ENCODE measurements at places on chromosomes 13 and 19. TPM values are rescaled to one million over a fixed set of nuclear protein-coding genes. Genes with fewer than 3 reads are reported as not detected.

The ZNF837 gene
- total RNA-seq: 2.5 TPM

The PSG6 gene
- not detected for total RNA-seq

The PALM3 gene
- 0.59 TPM for total RNA-seq

The NXNL1 gene
- total RNA-seq: not detected

The FAM216B gene
- not detected for total RNA-seq

The ZNF492 gene
- 0.08 TPM for total RNA-seq
